ENCODE measurements at places on chromosomes 12 and 14. TPM values are rescaled to one million over a fixed set of nuclear protein-coding genes. Genes with fewer than 3 reads are reported as not detected.

The NINJ2 gene
- total RNA-seq: 2.1 TPM

The PTGES3 gene
- total RNA-seq: 432 TPM

The KCNH3 gene
- total RNA-seq: 5.8 TPM

The SPTB gene
- total RNA-seq: 0.19 TPM

The SMAGP gene
- total RNA-seq: 0.82 TPM

The LRTM2 gene
- total RNA-seq: not detected

The ADCY4 gene
- total RNA-seq: 1.3 TPM

The TXNRD1 gene
- 120 TPM for total RNA-seq

The GLI1 gene
- 0.50 TPM for total RNA-seq

The P2RX2 gene
- not detected for total RNA-seq

The BIN2 gene
- 47.0 TPM for total RNA-seq

The DRAM1 gene
- 6.0 TPM for total RNA-seq

The PTPRB gene
- total RNA-seq: not detected

The KRT83 gene
- not detected for total RNA-seq

The SSPN gene
- not detected for total RNA-seq

The PTCSC3 gene
- total RNA-seq: not detected

The ABCC9 gene
- not detected for total RNA-seq

The GPR84 gene
- 0.11 TPM for total RNA-seq

The P2RX7 gene
- total RNA-seq: 3.4 TPM
